ENCODE measurements at places on chromosomes 7 and 10.

GRCh38 chr10:10600004-10600403 lies 417.7 kb upstream of the CELF2 start:
- DNase-seq, result no peak

- no peak for DNase-seq
Observed at GRCh38 chr10:44253769-44254462, 131.0 kb downstream of the CXCL12 start.

GRCh38 chr10:93062514-93063143 lies 2.0 kb downstream of the CYP26C1 start:
- peak; percentile 69 for DNase-seq

- no peak for DNase-seq
Observed at GRCh38 chr7:95213148-95213547, 111.2 kb downstream of the PON1 start.

DNA sequence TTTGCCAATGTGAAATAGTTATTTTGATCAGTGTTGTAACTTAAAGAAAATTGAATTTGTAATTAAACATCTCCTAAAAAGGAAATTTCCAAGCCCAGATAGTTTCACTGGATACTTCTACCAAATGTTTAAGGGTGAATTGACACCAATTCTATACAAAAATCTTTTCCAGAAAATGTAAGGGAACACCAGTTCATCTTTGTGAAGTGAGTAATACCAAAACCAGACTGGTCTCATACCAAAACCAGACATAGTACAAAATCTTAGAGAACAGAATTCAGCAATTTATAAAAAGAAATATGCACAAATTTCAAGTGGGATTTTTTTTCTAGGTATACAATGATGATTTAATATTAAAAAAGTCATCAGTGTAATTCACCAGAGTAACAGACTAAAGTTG lies 86.0 kb upstream of the ZNF32 start:
- no peak for DNase-seq

DNA sequence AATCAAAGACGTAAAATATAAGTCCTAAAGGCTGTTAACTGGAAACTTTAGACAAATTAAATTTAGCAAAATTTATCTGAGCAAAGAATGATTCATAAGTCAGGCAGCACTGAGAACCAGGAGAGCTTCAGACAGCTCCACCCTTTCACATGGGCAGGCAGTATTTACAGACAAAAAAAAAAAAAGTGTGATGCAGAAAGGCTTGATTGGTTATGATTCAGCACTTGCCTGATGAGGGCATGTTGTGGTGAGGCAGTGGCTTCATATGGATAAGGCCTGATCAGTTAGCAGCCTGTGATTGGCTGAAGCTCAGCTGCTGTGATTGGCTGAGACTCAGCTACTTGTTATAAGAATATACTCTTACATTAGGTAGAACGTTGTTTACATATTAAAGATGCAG lies 495.4 kb upstream of the POM121L12 start:
- DNase-seq, result no peak

GRCh38 chr7:84248267-84248666 lies 53.7 kb upstream of the SEMA3A start:
- DNase-seq, result no peak

- DNase-seq, result no peak
Observed at GRCh38 chr7:46603296-46603752, 682.3 kb upstream of the IGFBP3 start.

DNA sequence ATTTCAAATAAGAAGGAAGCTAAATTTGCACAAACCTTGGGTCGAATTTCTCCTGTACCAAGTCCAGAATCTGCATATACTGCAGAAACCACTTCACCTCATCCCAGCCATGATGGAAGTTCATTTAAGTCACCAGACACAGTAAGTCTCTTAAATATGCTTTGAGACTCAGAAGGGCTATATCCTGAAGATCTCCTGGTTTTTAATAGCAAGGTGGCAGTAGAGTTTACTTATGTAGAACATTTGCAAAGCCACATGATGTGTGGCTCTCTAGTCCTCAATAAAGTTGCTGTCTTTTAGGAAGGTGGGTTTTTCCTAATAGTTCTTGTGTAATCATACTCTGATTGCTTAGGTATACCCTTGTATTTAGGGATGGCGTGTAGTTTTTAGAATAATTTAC lies 8.7 kb downstream of the DBF4 start:
- no peak for DNase-seq

- no peak for DNase-seq
Observed at GRCh38 chr7:111012799-111013675, 77.9 kb upstream of the LRRN3 start.

DNA sequence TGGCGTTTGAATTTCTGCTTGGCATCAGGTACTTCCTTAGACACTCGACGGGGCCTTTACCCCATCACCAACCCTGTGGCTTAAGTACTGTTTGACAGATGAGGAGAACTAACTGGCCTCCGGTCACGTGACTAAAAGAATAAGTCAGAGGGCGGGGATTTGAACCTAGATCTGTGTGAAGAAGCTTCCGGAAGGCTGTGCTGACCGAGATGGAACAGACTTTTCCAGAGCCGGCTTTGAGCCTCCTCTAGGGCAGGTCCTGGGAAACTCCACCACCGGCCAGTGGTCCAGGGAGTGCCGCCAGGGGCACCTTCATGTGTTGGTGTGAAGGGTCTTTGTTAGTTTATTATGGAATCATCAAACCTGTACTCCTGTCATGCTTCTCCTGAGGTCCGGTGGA lies 26.9 kb downstream of the CAMK1D start:
- DNase-seq, result no peak

GRCh38 chr7:137579913-137580640 lies 236.5 kb upstream of the PTN start:
- no peak for DNase-seq

- peak; percentile 24 for DNase-seq
Observed at GRCh38 chr7:92425311-92425947, 21.9 kb upstream of the GATAD1 start.

Data from nephron progenitor cell (in vitro differentiated cells).